ENCODE measurements at places on chromosomes 5 and 9. TPM values are rescaled to one million over a fixed set of nuclear protein-coding genes. Genes with fewer than 3 reads are reported as not detected.

PSIP1 gene
- 8.2 TPM for total RNA-seq

NRG2 gene
- 0.81 TPM for total RNA-seq

DRD1 gene
- 0.13 TPM for total RNA-seq

CDH9 gene
- total RNA-seq, result not detected

ADGRV1 gene
- total RNA-seq, result 9.3 TPM

NDFIP1 gene
- total RNA-seq, result 46.7 TPM

VCAN gene
- 2.3 TPM for total RNA-seq

SPOCK1 gene
- total RNA-seq, result 0.40 TPM

LTC4S gene
- total RNA-seq, result 2.6 TPM

POLK gene
- 9.9 TPM for total RNA-seq

SPINK13 gene
- not detected for total RNA-seq

PKD2L2 gene
- not detected for total RNA-seq

DNA sequence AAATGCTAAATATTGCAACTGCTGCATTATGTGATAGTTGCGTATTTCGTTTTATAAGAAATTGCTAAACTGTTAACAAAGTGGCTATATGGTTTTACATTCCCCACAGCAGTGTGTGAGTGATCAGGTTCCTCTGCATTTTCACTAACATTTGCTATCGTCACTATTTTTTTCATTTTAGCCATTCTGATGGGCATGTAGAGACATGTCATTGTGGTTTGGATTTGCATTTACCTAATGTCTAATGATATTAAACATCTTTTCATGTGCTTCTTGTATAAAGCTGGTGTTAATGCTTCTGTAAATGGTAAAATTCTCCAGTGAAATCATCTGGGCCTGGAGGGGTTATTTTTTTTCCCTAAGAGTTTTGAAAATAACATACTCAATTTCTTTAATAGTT lies 61.6 kb downstream of the ERCC6L2 start:
- no peak for DNase-seq

GRCh38 chr9:114924327-114924726 lies 6.1 kb downstream of the TNFSF8 start:
- no peak for DNase-seq

GRCh38 chr5:115429345-115429940 lies 115.1 kb downstream of the FEM1C start:
- no peak for DNase-seq

DNA sequence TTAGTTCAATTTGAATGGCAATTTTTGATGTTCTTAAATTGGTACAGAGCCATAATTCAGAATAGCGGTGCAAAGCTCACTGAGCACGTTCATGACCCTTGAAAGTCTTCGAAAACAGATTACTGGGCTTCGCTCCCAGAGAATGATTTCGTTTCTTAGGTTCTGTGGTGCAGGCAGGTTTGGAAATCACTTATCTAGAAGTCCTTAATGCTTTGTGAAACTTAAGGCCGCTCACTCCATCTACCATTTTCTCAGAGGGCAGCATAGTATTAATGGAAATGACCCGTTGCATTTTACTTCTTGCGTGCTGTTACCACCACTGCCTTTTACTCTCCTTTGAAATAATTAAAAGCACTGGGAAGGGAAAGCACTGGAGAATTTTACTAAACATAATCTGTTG lies 2.9 kb upstream of the MAT2B start:
- no peak for DNase-seq

DNA sequence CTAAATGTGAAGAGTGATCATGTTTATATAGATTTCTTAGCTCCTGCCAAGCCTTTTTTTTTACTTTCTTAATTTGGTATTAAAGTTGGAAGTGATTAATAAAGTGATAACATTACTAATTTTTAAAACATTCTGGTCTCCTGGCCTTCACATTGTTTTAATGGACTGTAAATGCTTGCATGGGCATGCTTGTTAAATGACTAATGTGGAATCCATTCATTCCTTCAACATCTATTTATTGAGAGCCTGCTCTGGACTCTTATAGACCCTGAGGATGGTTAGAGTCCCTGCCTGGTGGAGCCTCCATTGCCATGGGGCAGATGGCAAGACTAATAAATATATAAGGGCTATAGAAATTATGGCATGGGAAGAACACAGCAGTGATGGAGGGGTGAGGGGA lies 103.5 kb downstream of the NTRK2 start:
- DNase-seq, result no peak

DNA sequence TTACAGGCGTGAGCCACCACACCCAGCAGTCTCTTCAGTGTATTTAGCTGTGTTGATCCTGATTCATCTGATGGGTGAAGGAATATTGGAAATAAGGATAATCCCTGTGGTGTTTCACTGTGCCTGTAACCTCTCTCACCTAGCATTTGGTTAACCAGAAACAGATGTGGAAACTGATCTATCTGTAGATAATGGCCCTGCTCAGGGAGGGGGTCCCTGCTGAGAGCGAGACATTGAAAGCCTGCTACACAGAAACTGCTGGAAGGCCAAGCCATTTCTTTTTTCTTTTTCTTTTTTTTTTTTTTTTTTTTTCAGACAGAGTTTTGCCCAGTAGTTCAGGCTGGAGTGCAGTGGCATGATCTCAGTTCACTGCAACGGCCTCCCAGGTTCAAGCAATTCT lies 28.4 kb downstream of the QRFP start:
- DNase-seq, result no peak

DNA sequence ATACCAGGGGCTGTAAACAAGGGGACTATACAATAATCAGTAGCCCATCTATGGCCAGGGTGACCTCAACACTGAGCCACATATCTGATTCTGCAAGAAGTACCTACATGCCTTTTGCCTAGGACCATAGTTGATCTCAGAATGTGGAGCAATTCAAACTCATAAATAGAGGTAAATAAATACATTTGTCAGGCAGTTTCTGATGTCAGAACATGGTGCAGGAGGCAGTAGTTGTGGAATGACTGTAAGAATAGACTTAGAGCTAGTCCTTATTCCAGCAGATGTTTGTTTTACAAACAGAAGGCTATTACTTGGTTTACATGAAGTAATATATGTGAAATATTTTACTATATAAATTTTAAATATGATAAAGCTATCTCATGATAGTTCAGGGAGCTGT lies 330.7 kb upstream of the DAB2 start:
- no peak for DNase-seq

DNA sequence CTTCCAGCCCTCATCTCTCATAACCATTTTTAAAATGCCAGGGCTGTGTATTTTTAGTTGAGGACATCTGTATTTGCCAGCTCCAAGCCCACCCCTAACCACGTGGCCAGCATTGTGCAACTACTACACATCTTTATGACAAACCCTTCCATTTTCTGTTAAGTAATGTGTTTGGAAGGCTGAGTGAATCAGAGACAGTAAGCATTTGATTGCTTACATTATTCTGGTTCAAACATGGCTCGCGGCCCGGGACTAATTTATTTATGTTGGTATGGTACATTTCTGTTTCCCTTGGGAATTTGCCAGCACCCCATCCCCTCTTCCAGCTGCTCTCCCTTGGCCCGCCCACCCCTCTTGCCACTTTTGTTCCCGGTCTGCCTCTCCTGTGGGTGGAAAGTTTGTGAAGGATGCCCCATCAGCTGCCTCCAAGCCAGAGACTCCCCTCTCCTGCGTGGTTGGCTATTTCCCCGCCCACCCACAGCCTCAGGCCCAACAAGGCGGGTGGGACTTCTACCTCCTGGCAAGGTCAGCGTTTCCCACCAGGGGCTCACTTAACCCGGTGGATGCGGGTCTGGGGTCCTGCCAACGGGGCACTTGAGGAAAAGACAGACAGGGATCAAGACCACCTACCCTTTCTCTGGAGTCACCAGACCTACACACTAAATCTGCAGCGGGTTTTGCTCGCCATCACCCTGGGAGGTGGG lies 162.2 kb downstream of the HSD17B3 start:
- no peak for DNase-seq

DNA sequence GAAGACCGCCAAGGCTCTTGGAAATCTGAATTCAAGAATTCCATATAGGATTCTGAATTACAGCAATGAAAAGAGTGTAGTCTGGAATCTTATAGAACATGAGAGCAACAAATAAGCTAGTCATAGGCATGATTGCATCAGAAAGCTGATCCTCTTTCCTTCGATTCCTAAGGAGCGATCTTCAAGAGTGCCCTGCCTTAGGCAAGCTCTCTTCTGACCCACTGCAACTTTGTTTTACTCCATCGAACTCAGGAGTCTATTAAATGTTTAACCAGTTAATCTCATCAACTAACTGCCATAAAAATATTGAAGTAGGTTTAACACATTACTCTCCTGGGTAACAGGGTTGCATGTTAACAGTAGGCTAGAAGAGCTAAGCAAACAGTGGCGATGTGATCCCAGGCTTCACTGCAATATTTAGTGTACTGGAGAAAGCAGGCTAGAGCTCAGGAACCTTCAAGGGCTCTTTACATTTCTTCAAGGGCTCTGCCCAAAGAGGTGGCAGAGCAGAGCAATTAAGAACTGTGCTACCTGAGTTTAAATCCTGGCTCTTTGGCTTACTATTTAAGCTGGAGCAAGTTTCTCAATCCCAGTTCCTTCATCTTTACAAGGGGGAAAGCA lies 146.3 kb downstream of the RORB start:
- DNase-seq, result no peak

- no peak for DNase-seq
Observed at GRCh38 chr5:143314659-143315058, 88.8 kb downstream of the NR3C1 start.

- DNase-seq, result no peak
Observed at GRCh38 chr5:118956727-118957126, 31.6 kb downstream of the DTWD2 start.

DNA sequence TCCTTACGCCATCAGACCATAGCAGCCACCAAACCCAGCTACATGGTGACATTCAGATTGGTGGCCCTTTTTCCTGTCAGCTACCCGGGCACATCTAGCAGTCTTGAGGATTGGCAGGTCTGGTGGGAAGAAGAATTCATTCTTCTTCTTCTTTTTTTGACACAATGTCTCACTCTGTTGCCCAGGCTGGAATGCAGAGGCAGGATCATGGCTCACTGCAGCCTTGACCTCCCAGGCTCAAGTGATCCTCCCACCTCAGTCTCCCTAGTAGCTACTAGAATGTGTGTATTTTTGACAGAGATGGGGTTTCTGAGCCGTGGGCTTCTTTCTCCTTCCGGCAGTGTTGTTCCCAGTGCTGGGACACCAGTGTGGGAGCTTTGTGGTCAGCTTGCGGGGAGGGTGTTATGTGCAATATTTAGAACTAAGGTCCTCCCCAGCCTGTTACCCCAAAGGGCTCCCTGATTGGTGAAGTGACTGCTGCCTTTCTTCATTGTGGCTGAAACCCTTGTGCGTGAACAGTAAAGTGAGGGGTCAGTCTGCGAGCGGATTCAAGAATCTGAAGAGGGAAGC lies 3.4 kb downstream of the NTMT1 start:
- no peak for DNase-seq

- DNase-seq, result no peak
Observed at GRCh38 chr5:121976979-121977378, 15.2 kb downstream of the SRFBP1 start.

- peak; percentile 28 for DNase-seq
Observed at GRCh38 chr5:176747670-176748072, 62.7 kb upstream of the UNC5A start.

GRCh38 chr5:2385818-2386217 lies 365.7 kb downstream of the IRX2 start:
- DNase-seq, result peak; percentile 14

DNA sequence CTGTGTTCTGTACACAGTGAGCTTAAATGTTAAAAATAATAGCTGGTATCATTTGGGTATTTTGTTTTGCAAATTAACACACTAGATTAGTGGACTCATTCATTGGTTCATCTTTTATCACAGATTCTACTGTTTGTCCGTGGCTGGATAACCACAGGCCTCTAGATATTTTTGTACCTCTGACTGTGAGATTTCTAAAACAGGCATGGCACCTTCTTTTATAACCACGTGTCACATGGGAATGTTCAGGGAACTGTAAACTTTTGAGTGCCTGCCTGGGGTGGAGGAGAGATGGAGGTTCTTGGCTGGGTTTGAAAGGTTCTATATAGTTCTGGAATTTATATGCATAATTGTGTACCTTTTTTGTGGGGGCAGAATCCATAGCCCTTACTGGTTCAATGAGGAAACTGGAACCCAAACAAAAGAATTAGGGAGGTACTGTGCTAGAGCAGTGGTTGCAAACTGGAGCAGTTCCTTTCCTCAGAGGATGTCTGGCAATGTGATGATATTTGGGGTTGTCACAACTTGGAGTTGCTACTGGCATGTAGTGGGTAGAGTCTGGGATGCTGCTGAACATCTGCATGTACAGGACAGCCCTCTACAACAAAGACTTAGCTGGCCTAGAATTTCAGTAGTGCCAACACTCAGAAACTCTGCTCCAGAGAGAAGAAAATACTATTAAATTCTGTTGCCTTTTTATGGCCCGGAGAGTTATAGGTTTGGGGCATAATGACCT lies 16.9 kb downstream of the TLE4 start:
- DNase-seq, result no peak

- peak; percentile 88 for DNase-seq
Observed at GRCh38 chr5:57650360-57651069, 167.9 kb upstream of the ACTBL2 start.

GRCh38 chr5:156497804-156498208 lies 170.8 kb downstream of the SGCD start:
- DNase-seq, result no peak

DNA sequence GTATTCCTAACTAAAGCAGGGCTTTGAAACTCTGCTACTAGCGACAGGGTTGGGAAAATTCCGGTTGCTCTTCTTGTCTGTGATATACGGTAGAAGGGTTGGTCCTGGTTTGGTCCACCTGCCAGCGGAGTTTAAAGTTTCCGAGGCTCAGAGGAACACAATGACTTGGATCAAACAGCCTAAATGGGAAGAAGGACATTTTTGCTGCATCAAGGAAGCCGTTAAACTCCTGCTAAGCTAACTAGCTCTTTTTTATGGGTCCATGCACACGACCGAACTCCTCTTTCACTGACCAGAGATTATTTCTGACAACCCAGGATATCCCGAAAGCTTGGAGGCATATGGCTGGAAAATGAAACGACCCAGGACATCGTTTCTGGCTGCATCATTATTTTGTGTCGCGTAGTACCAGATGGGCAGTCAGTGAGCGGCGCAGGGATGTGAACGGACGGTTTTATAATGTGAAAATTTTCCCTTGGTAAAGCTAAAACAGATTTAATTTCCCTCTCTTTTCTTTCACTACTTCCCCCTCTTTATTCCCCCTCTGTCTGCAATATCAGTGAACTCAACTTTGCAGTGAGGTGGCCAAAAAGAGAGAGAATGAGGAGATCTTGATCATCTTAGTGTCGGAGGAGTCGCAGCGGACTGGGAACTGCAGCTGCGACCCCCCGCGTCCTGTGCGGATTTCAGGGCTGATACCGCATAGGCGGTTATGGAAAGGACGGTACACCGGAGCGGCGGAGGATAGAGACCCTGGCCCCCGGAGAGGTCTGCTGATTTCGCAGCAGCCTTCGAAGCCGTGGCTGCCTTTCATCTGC lies at the start of gene LURAP1L:
Gene LURAP1L, plus strand, starts transcription at position 160 of the 818 bp plus-strand sequence. CDS start 696 bp downstream, outside the sequence.
- DNase-seq, result peak; percentile 72

DNA sequence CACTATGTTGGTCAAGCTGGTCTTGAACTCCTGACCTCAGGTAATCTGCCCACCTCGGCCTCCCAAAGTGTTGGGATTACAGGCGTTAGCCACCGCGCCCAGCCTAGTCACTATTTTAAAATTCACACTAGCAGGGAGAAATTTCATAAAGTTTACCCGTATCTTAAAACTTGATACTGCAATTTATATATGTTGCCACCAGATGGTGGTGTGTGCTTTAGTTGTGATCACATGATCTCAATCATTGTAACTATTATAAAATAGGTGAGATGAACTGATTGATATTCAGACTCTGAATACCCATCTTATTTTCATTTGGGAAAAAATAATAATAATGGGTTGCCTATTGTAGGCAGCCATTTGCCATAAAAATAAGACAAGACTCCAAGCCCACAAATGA lies 1330.4 kb upstream of the WWC1 start:
- DNase-seq, result no peak

Measured in left lobe of liver (tissue), 2 donors.